Activated CD4-positive, alpha-beta T cell treated with anti-CD3 and anti-CD28 coated beads, Interleukin-2, amount 10 ng/mL, durations not matched to agents 7 days and 5 days (primary cell): ENCODE measurements at places on chromosomes 4 and X. TPM values are rescaled to one million over a fixed set of nuclear protein-coding genes. Genes with fewer than 3 reads are reported as not detected.

The ZCCHC13 gene
- not detected for total RNA-seq

The PAGE4 gene
- total RNA-seq = not detected

The ZBTB49 gene
- total RNA-seq = 8.3 TPM

The MAGEA12 gene
- total RNA-seq = not detected

The CTAG1A gene
- not detected for total RNA-seq

The MGARP gene
- total RNA-seq = 0.21 TPM

The VCX gene
- total RNA-seq = not detected

The RNF128 gene
- total RNA-seq = not detected

The PCDH11X gene
- not detected for total RNA-seq

The MAGEB17 gene
- total RNA-seq = not detected

The MXRA5 gene
- not detected for total RNA-seq

The MAGEA2 gene
- total RNA-seq = not detected

The ESX1 gene
- total RNA-seq = not detected

The AFM gene
- total RNA-seq = not detected

The CDKL2 gene
- 1.00 TPM for total RNA-seq

The GABRG1 gene
- not detected for total RNA-seq

The FHDC1 gene
- total RNA-seq = 0.07 TPM

The NR0B1 gene
- total RNA-seq = not detected

The FMR1 gene
- total RNA-seq = 57.0 TPM
